NCI-H2171 (cell line): ENCODE measurements at places on chromosomes 4 and X.

- no peak for DNase-seq
Observed at GRCh38 chr4:36326476-36327029, 45.1 kb downstream of the DTHD1 start.

DNA sequence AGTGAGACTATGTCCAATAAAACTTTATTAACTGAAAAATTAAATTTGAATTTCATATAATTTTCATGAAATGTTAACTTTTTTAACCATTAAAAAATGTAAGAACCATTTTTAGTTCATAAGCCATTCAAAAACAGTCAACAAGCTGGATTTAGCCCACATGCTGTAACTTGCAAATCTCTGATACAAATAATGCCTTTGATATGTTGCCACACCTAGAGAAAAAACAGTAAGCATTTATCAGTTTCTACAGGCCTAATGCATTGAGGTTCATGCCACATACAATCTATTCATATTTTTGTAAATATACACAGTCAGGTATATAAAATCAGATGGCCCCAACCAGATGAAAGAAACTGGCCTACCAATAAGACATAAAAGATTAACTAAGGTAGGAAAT, 52.8 kb downstream of the LCORL start:
- DNase-seq = no peak

GRCh38 chr4:123411514-123411913, 14.9 kb downstream of the SPRY1 start:
- no peak for DNase-seq

- no peak for DNase-seq
Observed at GRCh38 chr4:141636082-141636770, at the start of gene IL15. Gene IL15, plus strand, starts transcription at chr4:141636583. Its CDS starts 82,882 bp downstream, at chr4:141719465.

GRCh38 chrX:148854306-148854705, 353.9 kb downstream of the AFF2 start:
- no peak for DNase-seq

DNA sequence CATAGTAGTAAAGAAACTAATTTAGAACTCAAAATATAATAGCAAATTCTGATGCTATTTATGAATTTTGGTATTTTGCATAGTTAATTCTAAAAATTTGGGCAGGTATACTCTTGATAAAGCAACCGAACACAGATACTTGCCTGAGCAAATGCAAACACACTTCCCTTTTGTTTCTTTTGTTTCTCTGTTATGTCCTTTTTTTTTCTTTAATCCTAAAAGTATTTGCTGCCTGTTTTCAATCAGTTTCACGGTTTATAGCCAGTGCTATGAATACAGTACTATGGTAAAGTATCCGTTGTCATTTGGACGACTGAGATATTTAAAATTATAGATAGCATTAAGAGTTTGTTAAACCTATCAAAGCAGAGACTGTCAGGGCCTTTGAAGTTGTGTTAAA, 84.3 kb upstream of the HPRT1 start:
- DNase-seq = no peak

DNA sequence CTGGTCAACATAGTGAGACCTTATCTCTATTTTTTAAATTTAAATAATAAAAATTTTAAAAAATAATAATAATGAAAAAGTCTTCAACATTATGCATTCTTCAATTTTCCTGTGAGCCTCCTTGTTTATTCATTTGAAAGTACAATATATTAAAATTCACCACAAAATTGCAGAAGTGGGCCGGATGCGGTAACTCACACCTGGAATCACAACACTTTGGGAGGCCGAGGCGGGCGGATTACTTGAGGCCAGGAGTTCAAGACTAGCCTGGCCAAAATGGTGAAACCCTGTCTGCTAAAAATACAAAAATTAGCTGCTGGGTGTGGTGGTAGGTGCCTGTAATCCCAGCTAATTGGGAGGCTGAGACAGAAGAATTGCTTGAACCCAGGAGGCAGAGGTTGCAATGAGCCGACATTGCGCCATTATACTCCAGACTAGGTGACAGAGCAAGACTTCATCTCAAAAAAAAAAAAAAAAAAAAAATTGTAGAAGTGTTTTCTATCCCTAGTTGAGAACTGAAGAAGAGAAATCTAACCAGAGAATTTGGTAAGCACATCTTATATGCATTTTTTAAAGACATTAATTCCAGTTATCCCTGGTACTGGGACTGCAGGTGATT, 56.9 kb downstream of the RBM47 start:
- DNase-seq = no peak

DNA sequence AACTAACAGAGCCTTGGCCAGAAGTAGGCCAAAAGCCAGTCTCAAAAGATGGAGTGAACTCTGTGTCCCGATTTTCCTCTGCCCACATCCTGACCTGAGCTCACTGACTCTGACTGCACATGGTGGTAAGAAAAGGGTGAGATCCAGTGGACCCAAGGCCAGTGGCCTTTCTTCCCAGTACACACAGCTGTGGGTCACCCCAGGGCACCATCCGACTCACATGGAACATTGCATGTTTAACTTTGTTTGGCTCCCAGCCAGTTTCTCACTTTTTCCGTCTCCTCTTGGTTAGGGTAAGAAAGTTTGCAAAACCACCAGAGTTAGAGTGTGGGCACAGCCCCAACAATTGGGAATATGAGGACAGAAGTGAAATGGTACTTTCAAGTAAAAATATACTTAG, 69.8 kb downstream of the GAB1 start:
- no peak for DNase-seq

- DNase-seq = no peak
Observed at GRCh38 chrX:109775386-109775785, 42.3 kb upstream of the ACSL4 start.

- DNase-seq = no peak
Observed at GRCh38 chr4:40621592-40622512, 7.8 kb downstream of the RBM47 start.

- no peak for DNase-seq
Observed at GRCh38 chr4:120009731-120010130, 56.9 kb downstream of the MAD2L1 start.
